Activated CD8-positive, alpha-beta memory T cell treated with anti-CD3 and anti-CD28 coated beads for 1 hour (primary cell): ENCODE measurements at places on chromosomes 11 and 22.
A peak's percentile ranks its signal among the peaks of the same experiment; 100 is the strongest.

DNA sequence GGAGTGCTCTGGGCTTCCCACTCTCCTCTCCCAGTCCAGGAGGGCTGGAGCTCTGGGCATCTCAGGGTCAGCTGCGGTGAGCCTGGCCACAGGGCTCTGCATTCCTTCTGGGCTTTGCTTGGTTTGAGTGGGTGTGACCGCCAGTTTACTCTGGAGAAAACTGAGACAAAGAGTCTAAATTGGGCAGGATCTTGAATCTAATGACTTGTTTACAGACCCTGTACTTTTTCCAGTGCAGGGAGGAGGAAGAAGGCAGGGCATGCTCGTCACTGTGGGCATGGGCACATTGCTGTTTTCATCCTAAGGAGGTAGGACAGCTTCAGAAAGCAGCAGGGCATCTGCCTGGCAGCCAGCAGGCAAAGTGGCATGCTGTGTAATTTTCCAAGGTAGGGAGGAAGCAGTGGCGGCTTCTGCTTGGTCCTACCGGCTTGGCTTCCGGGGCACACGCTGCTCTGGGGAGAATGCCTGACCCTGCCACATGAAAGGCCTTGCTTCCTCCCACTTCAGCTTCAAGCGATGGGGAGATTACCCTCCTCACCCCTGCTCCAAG, 22.9 kb downstream of the FLI1 start:
- no peak for DNase-seq

GRCh38 chr22:48137640-48138039, 1375.2 kb downstream of the TBC1D22A start:
- no peak for DNase-seq

GRCh38 chr11:72039031-72039855, 40.5 kb downstream of the IL18BP start:
- no peak for DNase-seq

DNA sequence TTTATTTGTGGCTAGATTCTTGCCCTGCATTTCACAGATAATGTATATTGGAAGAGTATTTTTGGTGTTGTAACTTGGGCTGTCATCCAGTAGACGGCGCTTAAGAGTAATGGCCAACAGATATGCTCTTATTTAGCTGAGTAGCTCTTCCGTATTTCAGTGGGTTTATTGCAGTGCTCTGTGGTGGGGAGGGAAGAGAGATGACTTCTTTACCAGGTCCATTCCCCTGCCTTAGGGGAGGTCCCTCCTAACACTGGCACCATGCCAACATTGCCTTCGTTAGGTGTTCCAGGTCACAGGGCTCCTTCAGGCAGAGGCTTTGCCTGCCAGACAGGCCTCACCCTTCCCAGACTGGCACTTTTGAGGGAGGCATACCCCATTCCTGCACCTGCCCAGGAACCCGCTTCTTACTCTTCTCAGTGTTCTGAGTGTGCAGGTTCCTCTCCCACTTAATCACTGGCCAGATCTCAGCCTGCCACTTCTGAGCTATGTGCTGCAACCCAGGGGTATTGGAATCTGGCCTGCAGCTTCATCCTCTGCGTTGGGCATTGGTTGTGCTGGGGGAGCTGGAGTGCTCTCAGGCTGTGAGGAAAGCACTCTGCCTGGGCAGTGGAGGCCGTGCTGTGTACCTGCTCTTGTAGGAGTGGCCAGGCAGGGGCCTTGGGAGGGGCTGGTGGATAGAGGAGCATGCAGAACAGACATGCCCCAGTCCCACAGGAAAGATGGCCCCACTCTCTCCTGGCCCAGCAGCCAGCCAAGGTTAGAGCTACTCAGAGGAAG, 29.4 kb upstream of the SLN start:
- no peak for DNase-seq

GRCh38 chr11:5505363-5506048, 4.3 kb downstream of the UBQLN3 start:
- DNase-seq = no peak

DNA sequence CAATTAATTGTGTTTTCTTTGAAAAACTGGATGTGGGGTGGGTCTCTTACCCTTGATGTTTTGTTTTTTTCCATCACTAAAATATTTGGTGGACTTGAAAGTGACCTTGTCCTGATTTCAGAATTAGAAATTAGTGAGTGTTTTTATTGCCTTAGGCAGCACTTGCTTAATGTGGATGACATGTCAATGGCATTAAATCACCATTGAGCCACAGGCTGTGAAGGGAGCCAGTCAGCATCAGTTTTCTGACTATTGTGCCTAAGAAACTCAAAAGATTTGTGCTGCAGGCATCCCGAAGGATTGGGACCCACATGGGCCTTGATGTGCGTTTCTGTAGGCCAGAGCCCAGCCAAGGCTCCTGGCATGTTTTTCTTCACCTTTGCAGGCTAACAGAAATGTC, 53.8 kb downstream of the SWAP70 start:
- DNase-seq = no peak

GRCh38 chr22:36329254-36330078, 58.3 kb downstream of the MYH9 start:
- DNase-seq = peak; percentile 87

DNA sequence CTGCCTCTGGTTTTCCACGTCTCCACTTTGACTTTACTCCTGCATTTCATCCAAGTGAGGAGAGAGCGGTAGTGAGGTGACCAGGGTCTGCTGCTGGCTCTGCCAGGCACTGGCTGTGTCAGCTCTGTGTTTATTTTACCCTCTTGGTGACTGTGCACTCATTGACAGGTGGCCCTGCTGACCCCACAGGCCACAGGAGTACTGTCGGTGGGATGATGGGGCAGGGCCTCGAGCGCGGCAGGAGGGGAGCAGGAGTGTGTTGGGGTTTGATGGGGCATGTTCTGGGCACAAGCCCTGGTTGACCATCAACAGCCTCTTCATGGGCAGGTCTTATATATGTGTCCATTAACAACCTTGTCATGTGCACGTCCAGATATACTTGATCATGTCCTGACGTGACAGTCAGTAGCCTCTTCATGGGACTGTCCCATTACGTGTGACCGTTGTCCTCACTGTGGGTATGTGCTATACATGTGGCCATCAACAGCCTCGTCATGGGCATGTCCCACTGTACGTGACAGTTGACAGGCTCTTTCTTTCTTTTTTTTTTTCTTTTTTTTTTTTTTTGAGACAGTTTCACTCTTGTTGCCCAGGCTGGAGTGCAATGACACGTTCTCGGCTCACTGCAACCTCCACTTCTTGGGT, 31.4 kb upstream of the ACR start:
- no peak for DNase-seq

DNA sequence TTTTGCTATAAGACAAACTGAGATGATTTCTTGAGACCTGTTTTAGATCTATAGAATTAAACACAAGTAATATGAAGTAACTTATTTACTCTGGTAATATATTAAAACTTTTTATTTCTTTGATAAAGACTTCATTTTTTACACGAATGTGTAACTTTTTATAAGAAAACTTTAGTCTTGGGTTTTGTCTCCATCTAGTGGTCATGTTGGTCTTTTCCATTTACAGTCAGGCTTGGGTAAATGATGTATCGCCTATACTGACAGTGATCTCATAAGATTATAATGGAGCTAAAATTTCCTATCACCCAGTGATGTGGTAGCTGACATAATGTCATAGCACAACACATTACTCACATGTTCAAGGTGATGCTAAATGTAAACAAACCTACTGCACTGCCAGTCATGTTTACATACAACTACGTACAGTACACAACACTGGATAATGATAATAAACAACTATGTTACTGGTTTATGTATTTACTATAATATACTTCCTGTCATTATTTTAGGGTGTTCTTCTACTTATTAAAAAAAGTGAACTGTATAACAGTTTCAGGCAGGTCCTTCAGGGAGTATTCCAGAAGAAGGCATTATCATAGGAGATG, 7.5 kb upstream of the C11orf97 start:
- no peak for DNase-seq

- DNase-seq = no peak
These were observed 3.1 kb downstream of the SHISAL1 start for GRCh38 chr22:44309647-44310046.

DNA sequence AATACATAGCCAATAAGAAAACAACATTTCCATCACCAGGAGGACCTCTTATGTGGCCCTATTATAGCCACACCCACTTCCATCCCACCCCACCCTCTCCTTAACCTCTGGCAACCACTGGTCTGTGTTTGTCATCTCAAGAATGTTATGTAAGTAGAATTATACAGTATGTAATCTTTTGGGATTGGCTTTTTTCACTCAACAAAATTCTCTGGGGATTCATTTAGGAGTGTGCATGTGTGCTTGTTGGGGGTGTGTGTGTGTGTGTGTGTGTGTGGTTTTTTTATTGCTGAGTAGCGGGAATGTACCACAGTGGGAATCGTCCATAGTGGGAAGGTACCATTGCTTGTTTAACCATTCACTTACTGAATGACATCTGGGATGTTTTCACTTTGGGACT, 5.2 kb downstream of the KCNJ5 start:
- no peak for DNase-seq

GRCh38 chr11:45362636-45363035, 76.5 kb upstream of the SYT13 start:
- no peak for DNase-seq

- DNase-seq = no peak
These were observed 61.8 kb upstream of the CRTAM start for GRCh38 chr11:122776546-122776945.

GRCh38 chr11:62245271-62245753, 3.3 kb downstream of the SCGB1D2 start:
- no peak for DNase-seq

GRCh38 chr11:120749395-120749794, 237.8 kb downstream of the GRIK4 start:
- no peak for DNase-seq

DNA sequence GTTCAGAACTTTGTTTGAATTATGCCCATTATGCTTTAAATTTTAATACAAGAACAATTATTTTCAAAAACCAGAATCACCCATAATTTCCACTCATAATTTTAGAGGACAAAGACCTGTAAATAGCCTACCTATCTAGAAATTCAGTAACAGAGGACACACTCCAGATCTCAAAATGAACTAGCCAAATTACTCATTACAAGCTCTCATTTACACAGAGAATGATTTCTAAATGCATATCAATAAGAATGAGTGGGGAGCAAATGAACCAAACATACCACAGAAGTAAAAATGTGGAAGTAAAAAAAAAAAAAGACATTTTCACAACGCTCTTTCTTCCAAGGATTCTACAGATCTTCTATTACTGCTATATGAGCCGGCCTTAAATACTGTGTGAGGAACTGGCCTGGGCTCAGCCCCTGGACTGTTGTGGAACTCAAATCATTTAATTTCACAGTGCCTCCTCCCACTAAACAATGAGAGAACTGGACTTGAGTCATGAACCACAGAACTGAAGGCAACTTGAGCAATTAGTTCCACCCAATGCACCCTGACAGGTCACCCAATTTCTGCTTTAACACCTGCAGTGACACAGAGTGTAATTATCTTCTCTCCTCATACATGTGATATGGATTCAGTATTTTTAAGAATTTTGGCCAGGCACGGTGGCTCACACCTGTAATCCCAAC, 8.0 kb downstream of the MRTFA start:
- no peak for DNase-seq

GRCh38 chr11:65871811-65872548, 620 bp downstream of the EFEMP2 start:
- no peak for DNase-seq

DNA sequence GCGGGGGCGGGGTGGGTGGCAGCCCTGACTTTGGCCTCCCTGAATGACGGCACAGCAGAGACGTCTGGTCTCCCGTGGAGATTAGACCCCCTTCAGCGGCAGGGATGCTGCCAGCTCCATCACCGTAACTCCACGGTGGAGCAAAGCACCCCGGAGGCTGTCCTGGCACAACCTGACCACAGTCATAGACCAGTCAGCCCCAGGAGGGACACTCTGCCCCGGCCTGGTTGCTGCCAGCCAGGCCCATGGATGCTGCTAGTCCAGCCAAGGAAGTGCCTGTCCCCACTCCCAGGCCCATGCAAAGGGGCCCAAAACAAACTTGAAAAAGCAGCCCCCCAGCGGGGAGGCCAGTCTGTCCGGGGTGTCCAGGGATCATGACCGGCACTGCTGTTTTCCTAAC, 11.5 kb upstream of the ANO1 start:
- no peak for DNase-seq

GRCh38 chr11:95145430-95146060, 55.9 kb downstream of the ENDOD1 start:
- DNase-seq = no peak

GRCh38 chr22:24232725-24233124, 12.2 kb downstream of the GGT5 start:
- DNase-seq = no peak

DNA sequence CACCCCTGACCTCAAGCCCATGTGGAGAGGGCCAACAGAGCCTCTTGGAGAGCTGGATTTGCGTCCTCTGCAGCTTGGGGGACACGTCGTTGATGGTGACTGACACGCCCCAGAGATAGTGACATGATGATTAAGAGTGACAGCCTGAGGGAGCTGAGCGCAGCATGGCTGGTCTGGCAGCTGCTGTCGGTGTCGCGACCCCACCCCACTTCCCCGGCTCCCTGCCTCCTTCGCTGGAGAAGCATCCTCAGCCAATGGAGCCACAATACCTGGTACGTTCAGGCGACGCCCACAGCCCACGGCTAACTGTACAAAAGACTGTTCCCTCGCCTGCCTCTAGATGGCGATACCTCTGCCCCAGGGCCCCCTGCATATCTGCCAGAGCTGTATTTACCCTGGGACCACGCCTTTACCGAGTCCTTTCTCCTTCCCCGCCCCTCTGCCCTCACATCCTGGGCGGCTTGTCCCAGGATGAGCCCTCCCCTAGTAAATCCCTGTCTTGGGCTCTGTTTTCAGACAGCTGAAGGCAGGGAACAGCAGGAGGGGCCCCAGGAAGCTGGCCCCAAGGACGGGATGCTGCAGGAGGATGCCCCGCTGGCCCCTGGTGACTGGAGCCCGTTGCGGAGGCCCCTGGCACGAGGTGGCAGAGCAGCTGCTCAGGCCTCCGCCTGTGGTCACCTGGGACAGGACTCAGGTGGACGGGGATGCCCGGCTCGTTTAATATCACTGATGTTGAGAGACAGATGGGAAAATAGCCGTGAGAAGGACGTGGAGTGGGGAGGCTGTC, 90.6 kb downstream of the RPS6KA4 start:
- DNase-seq = peak; percentile 50

DNA sequence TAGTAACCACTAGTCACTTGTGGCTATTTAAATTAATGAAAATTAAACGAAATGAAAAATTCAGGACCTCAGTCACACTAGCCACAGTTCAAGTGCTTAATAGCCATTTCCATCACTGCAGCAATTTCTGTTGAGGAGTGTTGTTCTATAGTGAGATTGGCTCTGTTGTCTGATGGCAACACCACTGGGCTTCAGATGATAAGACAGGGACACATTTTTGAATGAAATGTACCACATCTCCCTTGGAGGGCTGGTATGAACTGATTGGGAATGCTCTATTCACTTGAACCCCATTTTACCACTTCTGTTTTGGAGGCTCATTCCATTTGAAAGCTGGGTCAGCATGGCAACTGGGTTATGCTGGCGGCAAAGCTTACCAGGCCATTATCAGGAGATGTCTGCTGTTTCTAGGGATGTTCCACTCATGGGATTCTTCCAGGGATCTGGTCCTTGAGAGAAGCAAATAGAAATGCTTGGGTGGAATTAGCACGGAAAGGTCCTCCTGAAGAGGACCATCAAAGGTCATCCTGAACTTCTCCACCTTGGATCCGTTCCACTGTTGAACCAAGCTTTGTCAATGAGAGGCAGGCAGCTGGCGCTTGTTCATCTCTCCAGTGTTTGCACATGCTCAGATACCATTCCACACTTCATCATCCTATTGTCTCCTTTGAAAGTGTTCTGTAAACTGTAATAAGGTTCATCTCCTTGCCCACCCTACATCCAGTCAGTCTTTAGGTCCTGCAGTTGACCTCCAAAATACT, 7.6 kb downstream of the AMOTL1 start:
- no peak for DNase-seq

GRCh38 chr11:63007920-63008319, 7.7 kb downstream of the SLC22A8 start:
- no peak for DNase-seq
